ENCODE measurements at places on chromosomes 16 and 17.

DNA sequence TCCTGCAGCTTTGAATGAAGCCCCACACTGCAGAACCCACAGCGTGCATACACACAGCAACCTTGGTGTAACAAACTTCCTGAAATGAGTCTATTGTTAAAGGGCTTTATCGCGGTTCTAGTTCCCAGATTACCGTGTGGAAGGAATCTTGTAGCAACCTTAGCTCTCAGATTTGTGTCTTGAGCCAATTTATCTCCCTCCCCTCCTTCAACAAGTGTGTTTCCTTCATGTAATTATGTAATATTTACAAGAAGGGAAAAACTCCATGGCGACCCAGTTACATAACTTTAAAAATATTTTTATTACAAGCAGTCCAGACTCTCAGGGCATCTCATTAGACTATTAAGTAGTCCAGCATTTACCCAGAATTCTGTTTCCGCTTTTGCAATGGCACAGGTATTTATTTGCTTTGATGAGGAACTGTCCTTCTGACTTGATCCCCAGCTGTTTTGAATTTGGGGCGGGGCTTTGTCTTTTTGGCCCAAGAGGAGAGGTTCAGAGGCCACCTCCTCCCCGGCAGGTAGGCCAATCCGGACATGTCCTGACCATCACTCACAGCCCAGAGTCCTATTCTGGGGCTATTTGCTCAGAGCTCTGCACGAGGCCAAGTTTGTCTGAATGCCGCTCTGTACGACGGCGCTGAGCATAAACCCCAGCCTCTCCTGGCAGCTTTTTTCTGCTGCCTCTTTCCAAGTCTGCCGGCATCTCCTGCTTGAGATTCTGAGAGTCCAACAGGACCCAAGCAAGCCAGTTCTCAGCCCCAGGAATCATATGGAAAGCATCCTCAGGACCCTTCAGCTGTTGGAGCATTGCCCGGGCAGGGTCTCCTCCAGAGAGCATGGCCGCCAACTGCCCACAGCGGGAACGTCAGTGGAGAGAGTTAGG lies 35.6 kb downstream of the CLEC16A start:
- DNase-seq: no peak

GRCh38 chr16:4481526-4481925 lies 5.3 kb downstream of the HMOX2 start:
- no peak for DNase-seq

DNA sequence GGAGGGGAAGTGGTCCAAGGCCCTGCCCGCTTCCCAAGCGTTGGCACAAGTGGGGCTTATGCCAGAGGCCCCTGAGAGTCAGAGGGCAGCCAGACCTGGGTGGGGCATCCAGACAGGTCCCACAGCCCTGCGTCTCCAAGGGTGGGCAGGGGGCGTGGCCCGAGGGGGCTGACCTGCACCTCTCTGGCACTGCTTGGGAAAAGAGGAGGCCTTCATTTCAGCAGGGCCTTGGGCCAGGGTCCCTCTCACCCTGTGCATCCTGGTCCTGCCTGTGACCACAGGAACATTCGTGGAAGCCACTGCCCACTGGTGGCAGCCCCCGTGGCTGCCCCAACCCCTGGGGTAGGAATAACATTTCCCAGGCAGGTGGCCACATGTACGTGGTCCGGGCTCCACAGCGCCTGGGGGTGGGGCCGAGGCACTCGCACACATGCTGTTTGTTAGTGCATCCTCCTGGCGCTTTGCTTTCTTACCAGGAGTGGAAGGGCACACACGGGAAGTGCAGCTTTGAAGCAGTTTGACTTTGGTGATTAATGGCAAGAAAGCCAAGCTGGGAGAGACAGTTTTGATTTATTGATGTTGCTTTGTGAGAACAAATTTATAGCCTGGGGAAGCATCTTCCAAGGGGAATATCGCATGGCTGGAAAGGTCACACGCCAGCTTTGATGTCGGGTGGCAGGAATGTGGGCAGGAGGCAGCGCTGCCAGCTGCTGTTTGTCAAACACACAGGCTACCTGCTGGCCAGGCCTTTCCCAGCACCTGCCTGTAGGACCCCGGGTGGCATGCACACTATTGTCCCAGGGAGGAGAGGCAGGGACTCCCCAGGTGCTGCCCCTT lies 4.3 kb downstream of the CENPX start:
- DNase-seq: no peak

- DNase-seq: no peak
Measured at GRCh38 chr16:8959921-8960787, 3.6 kb downstream of the USP7 start.

- no peak for DNase-seq
Measured at GRCh38 chr17:38914741-38915638, 10.4 kb upstream of the LASP1NB start.

DNA sequence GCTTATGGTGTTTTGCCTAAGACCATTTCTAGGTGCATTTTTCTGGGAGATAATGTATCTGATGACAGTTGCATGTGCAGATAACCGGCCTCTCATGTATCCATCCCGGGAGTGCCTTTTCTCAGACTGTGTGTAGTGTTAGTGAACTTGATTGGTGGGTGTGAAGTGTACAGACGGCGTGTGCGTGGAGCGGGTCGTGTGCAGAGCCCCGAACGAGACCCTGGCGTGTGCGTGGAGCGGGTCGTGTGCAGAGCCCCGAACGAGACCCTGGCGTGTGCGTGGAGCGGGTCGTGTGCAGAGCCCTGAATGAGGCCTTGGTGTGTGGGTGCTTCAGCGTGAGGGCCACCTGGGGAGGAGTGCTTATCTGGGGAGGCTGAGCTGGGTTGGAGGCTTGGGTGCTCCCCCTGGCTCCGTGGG lies 28.9 kb upstream of the ZNF750 start:
- DNase-seq: no peak

DNA sequence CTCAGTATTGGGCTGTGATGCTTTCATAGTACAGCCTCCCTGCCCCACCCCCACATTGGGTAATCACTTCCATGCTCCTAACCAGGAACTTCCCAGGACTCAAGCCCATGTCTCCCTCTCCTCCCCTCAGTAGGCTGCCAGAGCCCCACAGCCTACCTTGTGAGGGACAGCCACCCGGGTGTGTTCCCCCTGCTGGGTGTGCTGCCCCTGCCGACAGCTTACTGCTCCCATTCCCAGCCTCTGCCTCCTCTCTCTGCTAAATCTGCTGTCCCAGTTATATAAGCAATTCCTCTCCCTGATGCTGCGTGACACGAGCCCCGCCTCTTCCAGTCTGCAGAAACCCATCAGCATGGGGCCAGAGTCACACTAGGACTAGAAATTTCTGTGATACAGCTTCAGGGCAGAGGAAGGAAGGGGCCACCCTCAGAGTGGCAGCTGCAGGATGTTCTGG lies at the start of gene RSKR:
RSKR (minus strand) TSS at position 255 of the 451 bp plus-strand sequence; CDS start at position 231, 24 bp downstream.
- no peak for DNase-seq

DNA sequence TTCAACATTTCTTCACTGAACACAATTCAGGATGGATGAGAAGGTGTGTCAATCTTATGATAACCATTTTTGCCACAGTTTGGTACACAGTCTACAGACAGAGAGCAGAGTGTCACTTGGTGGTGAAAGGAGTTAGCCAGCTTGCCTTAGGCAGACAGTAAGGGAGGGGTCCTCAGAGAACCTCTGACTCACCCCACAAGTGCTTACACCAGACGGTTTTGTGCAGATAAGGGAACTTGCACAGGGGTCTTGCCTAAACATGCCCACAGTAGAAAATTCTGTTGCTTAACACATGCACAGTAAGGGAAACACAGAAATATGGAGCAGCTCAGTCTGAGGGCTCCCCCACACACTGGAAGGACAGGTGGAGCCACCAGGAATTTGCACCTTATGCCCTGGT lies 204.5 kb upstream of the CDH8 start:
- no peak for DNase-seq

DNA sequence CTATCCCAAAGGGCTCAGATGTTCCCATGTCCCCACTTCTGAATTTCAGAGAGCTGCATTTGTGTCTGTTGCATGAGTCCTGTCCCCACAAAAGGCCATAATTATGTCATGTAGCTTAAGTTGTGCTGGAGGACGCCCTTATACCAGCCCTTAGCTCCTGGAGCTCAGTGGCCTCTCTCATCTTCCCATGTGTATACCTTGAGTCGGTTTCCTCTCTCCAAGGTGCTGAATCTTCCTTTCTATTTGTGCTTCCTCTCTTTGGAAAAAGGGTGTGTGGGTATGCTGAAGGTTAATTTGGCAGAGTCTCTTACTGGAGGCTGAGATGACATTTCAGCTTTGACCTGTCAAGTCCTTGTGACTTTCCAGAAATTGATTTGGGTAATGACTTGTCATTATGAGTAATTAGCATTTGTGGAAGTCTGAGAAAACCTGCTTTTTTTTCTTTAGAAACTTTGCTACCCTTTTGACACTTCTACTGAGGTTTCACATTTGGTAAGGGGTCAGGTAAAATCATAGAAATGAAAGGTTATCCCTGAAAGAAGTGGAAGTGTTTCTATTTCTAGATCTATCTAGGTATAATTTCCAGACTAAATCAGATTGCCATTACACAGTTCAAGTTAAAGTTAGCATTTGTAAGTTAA lies 185.4 kb downstream of the ABCC12 start:
- no peak for DNase-seq

DNA sequence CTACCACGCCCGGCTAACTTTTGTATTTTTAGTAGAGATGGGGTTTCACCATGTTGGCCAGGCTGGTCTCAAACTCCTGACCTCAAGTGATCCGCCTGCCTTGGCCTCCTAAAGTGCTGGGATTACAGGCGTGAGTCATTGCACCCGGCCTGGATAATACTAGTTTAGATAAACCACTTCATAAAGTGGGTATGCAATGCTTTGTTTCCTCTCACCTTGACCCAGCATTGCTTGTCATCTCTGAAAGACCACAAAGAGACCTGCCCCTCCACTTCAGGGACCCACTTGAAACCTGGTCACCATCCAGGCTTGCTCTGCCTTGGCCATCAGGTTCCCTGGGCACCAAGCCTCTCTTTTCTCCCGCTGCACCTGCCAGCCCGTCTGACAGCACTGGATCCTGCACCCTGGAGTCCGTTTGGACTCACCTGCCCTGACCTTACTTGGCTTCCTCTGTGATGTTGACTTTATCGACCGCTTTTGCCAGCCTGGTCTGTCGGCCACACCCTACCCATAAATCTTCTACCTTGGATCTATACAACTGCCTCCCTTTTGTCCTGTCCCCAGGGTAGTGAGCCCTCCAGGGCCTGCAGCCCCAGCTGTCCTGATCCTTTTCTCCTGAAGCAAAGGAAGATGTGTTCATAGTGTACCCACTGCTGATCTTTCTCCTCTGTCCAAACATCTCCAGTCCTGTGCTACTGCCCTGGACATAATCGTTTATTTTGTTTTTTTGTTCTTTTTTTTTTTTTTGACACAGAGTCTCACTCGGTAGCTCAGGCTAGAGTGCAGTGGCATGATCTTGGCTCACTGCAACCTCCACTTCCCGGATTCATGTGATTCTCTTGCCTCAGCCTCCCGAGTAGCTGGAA lies 12.7 kb upstream of the ZG16 start:
- no peak for DNase-seq

GRCh38 chr17:5485270-5486205 lies at the start of gene DERL2:
Gene DERL2 (minus strand): TSS chr17:5486178. CDS start chr17:5486161, 17 bp downstream.
- no peak for DNase-seq

DNA sequence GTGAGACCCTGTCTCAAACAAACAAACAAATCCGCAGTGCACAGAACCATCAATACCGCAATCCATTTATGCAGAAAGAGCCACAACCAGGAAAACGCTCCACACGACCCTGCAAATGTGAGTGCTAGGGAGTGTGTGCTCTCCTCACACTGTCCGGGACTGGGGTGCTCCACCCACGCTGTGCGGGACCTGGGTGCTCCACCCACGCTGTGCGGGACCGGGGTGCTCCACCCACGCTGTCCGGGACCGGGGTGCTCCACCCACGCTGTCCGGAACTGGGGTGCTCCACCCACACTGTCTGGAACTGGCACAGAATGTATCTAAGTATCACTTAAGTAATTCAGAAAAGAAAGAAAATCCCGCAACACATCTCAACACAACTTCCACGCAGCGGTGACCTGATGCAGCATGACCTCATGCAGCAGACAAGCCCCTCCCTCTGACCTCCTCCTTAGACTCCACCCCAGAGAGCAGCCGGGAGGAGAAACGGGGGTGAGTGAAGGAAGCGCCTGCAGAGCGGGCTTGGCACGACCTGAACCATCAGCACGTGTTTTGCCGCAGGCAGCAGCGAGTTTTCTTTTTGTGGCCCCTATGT lies 38.5 kb downstream of the ZNF276 start:
- no peak for DNase-seq

GRCh38 chr17:32566303-32566702 lies 79.5 kb downstream of the CDK5R1 start:
- no peak for DNase-seq
